ENCODE measurements at places on chromosomes 16 and 17. TPM values are rescaled to one million over a fixed set of nuclear protein-coding genes. Genes with fewer than 3 reads are reported as not detected.

DNA sequence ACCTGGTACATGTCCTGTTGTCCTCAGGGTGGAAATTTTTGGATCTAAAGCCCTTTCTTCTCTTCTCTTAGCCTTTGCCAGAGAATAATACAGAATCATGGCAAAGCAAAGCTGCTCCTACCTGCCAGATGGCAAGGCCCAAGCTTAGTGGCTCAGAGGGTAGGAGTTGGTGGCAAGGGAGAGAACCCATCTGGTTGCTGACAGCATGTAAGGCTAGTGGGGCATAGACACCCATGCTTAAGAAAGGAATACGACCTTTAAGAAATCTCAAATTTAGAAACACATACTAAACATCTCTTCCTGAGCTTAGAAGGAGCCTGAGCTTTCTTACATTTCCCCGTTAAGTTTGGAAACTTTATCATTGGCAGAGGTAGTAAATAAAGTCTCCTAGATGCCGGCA is 395.0 kb upstream of the SOX9 start:
- H3K36me3 ChIP-seq = no peaks in the 10 kb centered on the region
- no peak for DNase-seq
- no peak overlapping the region for H3K4me3 ChIP-seq
- peaks cover 5% of the 10 kb centered on the region for H3K4me1 ChIP-seq
- H3K27me3 ChIP-seq = no peaks in the 10 kb centered on the region

GRCh38 chr17:4678448-4679026 is 25.4 kb downstream of the PELP1 start:
- H3K27ac ChIP-seq = no peak overlapping the region
- H3K4me3 ChIP-seq = no peak overlapping the region
- H3K27me3 ChIP-seq = no peaks in the 10 kb centered on the region
- H3K36me3 ChIP-seq = peaks cover 82% of the 10 kb centered on the region
- no peak for DNase-seq

- H3K27ac ChIP-seq = no peak overlapping the region
- no peak overlapping the region for H3K4me3 ChIP-seq
- H3K4me1 ChIP-seq = no peaks in the 10 kb centered on the region
These were observed 174.6 kb upstream of the CDH13 start for GRCh38 chr16:82452004-82452756.

- no peak overlapping the region for H3K27ac ChIP-seq
- H3K4me1 ChIP-seq = no peaks in the 10 kb centered on the region
- no peaks in the 10 kb centered on the region for H3K36me3 ChIP-seq
- no peak for DNase-seq
- no peak overlapping the region for H3K4me3 ChIP-seq
- no peaks in the 10 kb centered on the region for H3K27me3 ChIP-seq
These were observed 18.9 kb downstream of the MPP3 start for GRCh38 chr17:43814026-43814425.

LAT gene
- 5.5 TPM for total RNA-seq

TRPV2 gene
- total RNA-seq = not detected

MYL11 gene
- total RNA-seq = not detected

ATP2C2 gene
- total RNA-seq = not detected

Data from A673 (cell line).